ENCODE measurements at places on chromosomes 2 and 18.

GRCh38 chr18:5297597-5297996 is 2.1 kb upstream of the ZBTB14 start:
- no peak for DNase-seq

DNA sequence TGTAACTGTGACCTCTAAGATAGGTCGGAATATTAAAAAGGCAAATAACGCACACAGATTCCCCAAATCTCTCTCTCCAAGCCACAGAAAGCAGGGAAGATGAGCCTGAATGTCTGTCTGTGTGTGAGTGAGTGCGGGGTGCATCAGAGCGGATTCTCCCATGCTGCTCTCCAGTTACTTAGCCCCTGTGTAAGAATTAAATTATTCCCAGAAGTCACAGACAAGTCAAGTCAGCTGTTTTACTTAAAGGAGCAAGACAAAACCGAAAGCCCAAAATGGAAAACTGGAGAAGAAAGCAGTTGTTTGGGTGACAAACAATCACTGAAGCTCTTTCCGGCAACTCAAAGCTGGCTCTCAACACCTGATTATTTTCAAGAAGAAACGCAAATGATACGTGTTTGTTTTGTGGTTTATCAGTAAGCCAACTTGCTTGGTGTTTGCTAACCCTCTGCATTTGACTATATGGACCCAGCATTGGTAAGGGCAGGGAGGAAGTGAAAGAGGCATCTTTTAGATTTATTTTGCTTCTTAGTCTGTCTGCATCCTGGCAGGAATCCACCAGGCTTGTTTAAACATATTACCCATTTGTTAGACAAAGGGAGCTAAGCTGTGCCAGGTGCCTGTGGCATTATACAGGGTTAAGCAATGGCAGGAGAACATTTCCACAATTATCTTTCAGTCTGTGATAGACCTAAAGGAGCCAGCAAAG is 121.5 kb upstream of the CREB1 start:
- no peak for DNase-seq

GRCh38 chr2:64786343-64787018 is 132.8 kb upstream of the SERTAD2 start:
- DNase-seq: no peak

- no peak for DNase-seq
These were observed 943.1 kb upstream of the LRRTM1 start for GRCh38 chr2:81247648-81248047.

DNA sequence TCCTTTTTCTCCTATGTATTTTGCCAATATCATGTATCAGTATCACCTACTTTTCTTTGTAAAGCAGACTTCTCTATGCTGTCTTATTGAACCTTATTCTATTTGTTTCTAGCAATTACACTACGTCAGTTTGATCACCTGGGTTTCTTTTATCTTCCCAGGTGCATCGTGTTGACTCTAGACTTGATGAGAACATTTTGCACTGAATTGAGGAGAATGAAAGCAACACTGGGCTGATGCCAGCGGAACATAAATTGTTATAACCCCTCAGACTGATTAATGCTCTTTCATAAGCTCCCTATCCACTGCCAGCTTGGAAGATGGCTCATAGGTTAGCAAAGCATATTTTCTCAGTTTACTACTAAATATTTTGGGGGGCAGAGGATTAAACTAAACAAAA is 140.6 kb downstream of the EPHA4 start:
- DNase-seq: no peak

- DNase-seq: no peak
These were observed 10.1 kb upstream of the ID2 start for GRCh38 chr2:8671802-8672201.

- DNase-seq: no peak
These were observed 488.9 kb downstream of the RNF144A start for GRCh38 chr2:7405861-7406715.

DNA sequence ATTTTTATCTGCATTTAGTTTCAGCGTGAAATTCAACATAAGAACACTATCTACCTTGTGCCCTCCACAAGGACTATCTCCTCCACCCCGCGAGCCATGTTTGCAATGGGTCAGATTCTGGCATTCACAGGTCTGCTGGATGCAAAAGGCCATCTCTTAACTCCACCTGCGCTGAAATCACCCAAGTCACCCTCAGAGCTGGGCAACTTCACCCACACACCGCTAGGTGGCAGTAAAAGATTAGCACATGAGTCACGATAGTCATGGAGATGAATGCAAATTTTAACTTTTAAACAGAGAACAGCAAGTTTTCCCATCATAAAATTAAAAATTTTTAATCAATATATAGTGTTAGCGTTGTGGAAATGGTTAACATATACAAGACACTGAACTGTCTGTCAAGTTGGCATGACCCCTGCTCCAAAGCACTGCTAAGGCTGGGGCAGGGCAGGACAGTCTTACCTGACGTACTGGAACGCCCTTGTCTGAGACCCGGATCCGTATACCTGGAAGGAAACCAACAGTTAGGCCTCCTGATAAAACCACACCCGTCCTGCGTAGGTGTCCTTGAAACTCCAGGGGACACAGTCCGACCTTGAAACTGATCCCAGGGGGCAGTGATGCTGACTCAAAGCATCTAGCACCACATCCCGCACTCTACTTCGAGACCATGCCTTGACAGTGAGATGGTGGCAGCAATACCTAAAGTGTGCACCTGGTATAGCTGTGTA is 89.6 kb downstream of the UXS1 start:
- peak; percentile 34 for DNase-seq

DNA sequence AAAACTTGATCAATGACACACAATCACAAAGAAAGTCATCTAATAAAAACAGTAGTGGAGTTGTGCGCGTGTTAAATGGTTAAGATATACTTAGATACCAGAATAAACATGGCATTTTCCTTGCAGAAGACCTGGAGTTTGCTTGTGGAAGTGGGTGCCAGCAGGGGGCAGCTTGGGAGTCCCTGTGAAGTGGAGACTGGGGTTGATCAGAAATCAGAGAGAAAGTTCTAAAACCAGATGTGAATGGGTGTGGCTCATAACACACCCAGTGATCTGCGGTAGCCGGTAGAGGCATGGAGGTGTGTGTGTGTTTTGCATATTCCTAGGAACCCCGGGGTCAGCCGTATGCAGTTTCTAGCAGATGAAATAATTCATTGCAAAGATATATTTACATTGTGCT is 300.1 kb upstream of the TRIB2 start:
- no peak for DNase-seq

- no peak for DNase-seq
These were observed 91.7 kb downstream of the CLIP4 start for GRCh38 chr2:29206941-29207340.

- DNase-seq: no peak
These were observed 48.3 kb downstream of the SLC66A2 start for GRCh38 chr18:79903071-79903635.

- no peak for DNase-seq
These were observed 53.1 kb downstream of the CWC22 start for GRCh38 chr2:179954026-179954425.

GRCh38 chr2:215403441-215404347 is 32.2 kb downstream of the FN1 start:
- DNase-seq: no peak
